ENCODE measurements at places on chromosomes 2 and 18.

GRCh38 chr18:54284981-54285785 lies 15.9 kb downstream of the POLI start:
- DNase-seq = no peak

GRCh38 chr2:10141736-10142639 lies 19.4 kb downstream of the RRM2 start:
- DNase-seq = no peak

DNA sequence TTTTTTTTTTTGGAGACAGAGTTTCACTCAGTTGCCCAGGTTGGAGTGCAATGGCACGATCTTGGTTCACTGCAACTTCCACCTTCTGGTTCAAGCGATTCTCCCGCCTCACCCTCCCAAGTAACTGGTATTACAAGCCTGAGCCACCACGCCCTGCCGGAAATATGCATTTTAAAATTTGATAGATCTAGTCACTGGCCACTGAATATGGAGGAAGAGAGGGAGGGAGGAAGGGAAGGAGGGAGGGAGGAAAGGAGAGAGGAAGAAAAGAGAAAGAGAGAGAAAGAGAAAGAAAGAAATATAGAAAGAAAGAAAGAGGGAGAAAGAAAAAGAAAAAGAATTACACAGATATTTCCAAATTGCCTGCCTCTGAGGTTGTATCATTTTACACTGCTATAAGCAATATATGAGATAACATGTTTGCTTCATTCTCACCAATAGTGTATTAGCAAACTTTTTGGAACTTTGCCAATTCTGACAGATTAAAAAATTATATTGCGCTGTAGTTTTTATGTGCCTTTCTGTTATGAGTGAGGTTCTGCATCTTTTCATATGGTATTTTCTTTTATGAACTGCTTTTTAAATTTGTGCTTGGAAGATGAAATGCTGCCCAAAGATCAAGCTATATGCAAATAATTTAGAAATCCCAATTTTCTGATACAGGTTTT lies 161.2 kb upstream of the MAP3K20 start:
- no peak for DNase-seq

DNA sequence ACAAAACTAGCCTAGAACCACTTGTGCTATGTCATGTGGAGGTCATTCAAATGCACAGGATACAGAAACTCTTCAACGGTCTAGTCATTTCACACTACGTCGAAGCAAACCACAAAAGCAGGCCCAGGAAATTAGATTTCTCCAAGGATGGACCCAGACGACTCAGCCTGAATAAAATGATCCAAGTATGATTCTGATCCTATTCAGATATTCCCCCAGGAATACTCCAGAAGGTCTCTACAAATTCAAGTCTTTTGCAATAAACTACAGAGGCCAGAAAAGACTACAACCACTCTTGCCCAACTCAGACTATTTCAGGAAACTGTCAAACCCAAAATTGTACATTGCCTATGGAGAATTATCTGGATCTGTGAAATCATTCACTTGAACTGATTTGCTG lies 422.5 kb downstream of the METTL4 start:
- DNase-seq = no peak

Data from left hindlimb (tissue), 1 donor.